ENCODE measurements at places on chromosomes 11 and 22.
A peak's percentile ranks its signal among the peaks of the same experiment; 100 is the strongest.

DNA sequence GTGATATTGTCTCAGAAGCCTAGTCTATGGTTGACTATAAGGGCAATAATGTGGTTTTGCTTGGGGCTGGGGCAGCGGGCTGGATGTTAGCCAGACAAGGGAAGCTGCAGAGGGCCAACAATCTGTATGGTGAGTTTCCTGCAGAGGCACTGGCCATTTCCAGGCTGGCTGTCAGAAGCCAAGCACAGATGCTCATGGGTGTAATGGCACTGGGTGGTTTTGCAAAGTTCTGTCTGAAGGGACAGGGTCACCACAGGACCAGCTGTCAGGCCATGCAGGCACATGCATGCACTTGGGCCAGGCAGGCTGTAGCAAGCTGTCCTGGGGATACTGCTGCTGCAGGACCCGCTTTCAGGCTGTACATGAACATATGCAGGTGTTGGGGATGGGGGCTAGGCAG, 41.7 kb upstream of the MUC15 start:
- no peak for DNase-seq

DNA sequence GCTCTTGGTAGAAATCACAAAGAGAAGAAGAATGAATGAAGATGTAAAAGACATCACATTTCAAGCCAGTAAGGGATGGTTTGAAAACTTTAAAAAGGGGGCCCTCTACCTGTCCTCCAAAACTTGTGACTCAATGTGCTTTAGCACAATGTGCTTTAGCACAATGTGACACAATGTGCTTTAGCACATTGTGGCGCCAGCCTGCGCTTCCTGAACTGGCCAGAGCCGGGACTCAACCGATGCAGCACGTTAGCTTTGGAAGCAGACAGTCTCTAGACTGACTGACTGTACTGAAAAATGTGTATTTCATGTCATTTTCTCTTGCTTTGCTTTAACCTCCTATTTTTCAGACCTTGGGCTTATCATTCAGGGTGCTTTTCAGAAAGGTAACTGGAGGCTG, 63.5 kb downstream of the FAM83F start:
- DNase-seq, result no peak

- no peak for DNase-seq
Measured at GRCh38 chr22:30880181-30880601, 88.4 kb downstream of the MORC2 start.

DNA sequence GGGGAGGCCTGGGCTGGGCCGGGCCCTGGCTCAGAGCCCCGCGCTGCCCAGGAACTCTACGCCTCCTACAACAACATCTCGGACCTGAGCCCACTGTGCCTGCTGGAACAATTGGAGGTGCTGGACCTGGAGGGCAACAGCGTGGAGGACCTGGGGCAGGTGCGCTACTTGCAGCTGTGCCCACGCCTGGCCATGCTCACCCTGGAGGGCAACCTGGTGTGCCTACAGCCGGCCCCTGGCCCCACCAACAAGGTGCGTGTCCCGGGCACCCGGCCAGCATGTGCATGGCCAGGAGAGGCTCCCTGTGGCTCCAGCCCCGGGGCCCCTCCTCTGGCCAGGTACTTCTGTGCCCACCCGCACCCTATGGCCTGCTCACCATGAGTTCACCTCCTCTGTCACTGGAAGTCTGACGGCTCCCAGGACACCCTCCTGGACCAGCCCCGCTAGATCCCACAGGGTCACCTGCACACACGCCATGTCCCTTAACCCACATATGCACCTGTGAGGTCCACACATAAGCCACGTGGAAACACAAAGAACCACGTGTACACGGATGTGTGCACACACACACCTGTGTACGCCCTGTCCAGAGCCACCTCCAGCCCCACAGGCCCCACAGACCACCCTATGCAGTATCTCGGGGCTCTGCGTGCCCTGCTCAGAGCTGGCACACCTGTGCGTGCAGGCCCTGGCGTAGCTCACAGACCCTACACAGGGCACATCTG, 10.4 kb downstream of the LMNTD2 start:
- no peak for DNase-seq

DNA sequence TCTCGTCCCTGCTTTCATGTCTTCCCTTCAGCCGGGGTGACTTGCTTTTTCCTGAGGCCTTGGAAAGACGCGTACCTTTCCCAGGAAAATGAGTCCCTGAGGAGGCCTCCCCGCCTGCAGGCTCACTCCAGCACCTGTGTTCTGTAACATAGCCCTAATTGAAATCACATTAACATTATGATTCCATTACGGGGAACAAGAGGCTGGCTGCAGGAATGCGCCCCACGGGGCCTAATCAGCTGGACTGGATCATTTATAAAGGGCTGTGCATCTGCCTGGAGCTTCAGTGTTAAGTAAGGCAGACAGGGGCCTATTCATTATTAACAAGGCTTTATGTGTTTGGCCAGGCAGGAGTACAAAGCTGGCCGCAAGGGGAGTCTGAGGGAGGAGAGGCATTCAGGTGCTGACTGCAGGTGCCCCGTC, 41.9 kb upstream of the TSPAN18 start:
- DNase-seq, result no peak

GRCh38 chr11:75184757-75185425, 34.0 kb downstream of the SLCO2B1 start:
- no peak for DNase-seq

DNA sequence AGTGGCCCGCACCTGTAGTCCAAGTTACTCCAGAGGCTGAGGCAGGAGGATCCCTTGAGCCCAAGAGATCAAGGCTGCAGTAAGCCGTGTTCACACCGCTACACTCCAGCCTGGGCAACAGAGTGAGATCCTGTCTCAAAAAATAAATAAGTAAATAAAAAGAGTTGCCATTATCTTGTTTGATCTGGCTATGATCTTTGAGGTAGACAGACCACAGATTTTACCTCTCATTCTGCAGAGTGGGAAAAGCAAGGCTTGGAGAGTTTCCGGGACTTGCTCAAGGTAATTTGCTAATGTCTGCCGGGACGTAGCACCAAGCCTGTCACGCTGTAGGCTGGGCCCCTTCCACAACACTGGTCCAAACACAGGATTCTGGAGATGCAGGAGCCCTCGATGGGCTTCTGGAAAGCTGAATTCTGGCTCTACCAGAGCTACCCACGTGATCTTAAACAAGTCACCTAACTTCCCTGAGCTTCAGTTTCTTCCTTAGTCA, 6.8 kb downstream of the GRAP2 start:
- DNase-seq, result no peak

GRCh38 chr11:65858681-65859087, 704 bp upstream of the CFL1 start:
- no peak for DNase-seq

DNA sequence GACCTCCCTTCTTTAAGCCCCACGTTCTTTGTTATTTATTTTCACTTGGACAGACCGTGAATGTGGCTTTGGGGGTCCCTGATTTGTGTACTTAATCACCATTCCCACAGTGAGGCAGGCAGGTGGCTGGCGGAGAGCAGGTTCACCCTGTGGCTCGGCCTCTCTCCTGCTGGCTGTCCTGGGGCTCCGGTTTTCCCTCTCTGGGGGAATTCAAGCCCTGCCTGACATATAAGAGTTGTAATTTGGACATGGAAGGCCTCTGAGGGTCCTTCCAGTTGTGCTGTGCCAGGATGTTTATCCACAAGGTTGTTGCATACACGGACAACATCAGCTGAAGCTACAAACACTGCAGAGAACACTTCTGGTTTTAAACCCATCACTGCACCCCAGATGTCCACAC, 824.5 kb downstream of the TBC1D22A start:
- no peak for DNase-seq

DNA sequence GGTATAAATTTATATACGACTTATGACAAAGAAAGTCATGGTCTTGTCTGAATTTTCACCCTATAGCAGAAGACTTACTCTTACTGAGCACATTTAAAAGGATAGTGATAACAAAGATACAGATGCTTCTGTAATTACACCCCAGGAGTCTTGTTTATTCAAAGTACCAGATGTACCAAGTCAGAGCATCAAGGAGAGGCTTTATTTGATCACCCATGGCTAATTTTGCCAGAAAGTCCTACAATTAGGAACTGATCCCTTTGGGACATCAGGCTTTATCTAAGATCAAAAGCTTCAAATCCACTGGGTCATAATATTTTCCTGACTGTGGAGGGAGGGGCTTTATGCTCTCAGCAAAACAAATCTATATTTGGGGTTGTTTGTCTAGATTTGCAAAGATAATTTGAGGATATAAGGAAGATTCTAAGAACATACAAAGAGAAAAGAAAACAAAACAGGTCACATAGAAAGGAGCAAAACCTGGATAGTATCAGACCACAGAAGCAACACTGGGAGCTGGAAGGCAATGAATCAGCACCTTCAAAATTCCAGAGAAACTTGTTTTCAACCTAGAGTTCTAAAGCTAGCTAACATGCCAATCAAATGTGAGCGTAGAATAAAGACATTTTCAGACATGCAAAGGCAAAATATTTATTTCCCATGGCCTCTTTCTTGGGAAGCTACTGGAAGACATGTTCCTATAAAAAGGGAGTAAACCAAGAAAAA, 124.8 kb upstream of the CSNK2A3 start:
- no peak for DNase-seq

GRCh38 chr22:17845327-17845726, 71.1 kb upstream of the BID start:
- no peak for DNase-seq

DNA sequence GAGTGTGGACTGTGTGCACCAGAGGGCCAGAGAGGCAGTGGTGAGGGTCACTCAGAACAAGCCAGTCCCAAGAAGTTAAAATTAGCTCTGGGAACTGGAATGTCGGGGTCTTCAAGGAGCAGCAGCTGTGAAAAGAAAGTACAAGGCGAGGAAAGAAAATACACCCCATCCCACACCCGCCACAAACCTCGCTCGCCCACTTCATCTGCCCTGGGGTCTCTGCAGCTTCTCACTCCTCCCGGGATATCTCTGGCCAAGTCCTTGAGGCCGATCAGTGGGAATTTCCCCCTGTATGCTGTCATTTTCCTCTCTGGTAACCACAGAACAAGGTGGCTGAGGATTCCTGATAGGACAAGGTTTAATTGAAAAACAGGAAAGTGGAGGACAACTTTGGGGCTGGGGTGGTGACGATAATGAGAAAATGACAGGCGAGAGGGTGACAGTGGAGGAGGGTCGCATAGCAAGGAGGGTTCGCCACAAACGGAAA, 36.3 kb upstream of the TIMP3 start:
- DNase-seq, result no peak

GRCh38 chr11:60970369-60970774, 1.1 kb upstream of the CD6 start:
- peak; percentile 74 for DNase-seq

- DNase-seq, result no peak
Measured at GRCh38 chr22:19107730-19108074, 14.5 kb downstream of the DGCR2 start.

DNA sequence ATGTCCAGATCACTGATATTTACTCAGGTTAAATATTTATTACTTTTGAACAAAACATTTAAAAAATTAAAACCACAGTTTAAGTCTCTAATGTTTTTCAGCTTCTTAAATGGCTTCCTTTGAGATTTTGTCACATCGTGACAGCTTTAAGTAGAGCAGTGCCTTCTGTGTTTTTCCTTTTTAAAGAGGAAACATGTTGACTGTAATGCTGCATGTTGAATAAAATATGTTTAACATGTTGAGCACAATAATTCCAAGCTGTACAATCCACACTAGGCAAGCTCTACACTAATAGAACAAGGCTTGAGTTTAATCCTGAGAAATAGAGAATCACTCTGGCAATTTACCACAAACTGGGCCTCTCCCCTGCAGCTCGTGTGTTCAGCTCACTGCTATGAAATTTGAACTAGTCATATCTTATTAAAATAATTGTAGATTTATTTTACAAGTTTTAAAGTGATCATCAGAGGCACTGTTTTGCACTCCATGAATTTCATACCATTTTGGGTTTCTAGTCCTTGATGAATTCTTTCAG, 368.3 kb downstream of the SOX6 start:
- no peak for DNase-seq

DNA sequence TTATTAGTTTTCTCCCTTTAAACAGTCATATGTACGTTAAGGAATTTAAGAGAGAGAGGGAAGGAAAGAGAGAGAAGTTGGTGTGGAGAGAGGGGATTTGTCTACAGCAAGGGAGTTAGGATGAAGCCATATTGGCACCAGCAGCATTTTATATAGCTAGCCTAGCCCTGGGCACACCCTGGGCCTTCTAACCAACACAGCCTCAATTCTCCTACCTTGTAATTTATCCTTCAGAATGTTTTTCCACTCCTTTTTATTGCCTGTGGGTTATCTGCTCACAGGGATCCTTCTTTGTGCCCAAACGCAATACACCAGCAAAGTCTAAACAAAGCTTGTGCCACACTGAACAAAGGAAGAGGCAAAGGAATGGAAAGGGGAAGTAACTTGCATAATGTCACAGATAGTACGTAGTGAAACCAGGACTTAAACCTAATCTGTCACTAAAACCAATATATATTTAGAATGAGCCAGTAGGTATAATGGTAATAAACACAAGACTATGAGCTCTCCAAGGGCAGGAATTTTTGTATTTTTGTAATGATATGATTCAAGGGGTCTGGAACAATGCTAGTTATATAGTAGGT, 613.8 kb upstream of the TENM4 start:
- no peak for DNase-seq

GRCh38 chr11:35484435-35484834, 41.0 kb downstream of the PAMR1 start:
- no peak for DNase-seq

DNA sequence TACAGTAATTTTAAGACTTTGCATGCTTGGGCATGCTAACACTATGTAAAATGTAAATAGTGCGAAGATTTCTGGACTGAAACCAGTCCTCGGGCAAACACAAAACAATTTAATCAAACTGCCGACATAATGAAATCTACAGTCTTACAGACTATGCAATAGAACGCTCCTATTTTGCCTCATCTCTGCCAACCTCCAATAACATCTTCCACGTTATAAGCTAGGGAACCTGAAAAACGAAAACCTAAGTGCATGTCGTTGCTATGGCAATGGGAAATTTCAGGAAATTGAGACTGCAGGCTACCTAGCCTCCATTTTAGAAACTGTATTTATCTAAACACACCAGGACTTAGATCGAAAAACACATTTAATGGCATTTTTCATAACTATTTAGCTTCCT, 1.1 kb downstream of the CSTF3 start:
- DNase-seq, result no peak

GRCh38 chr11:61082062-61082870, 20.0 kb upstream of the CD5 start:
- DNase-seq, result no peak

DNA sequence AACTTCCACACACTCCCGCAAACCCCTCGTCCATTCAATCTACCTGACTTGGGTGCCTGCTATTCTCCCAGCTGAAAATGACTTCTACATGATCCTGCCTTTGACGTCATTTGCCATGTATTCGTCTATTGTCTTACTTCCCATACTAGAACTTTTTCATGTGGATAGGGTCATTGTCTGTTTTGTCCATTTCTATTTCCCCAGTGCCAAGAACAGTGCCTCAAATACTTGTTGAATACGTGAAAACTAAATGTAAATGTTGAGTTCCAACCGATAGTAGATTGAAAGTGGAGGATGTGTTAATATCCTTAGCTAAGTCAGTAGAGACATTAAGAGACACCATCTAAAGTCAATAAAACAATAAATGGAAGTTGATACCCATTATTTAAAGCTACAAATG, 935 bp downstream of the TRIM68 start:
- no peak for DNase-seq

- DNase-seq, result no peak
Measured at GRCh38 chr22:23709107-23709506, 18.3 kb downstream of the RGL4 start.

GRCh38 chr11:121578251-121578976, 125.6 kb upstream of the SORL1-AS1 start:
- no peak for DNase-seq

GRCh38 chr22:46587061-46587460, 33.1 kb upstream of the GRAMD4 start:
- no peak for DNase-seq

GRCh38 chr11:21625982-21626381, 566.9 kb upstream of the ANO5 start:
- DNase-seq, result no peak

Measured in Calu3 (cell line).